GM04503 (cell line): ENCODE measurements at places on chromosomes 2 and 18.

- DNase-seq: no peak
Measured at GRCh38 chr2:208228476-208228875, 26.4 kb downstream of the IDH1 start.

- DNase-seq: no peak
Measured at GRCh38 chr2:212536817-212537725, 1.5 kb downstream of the ERBB4 start.

GRCh38 chr2:202780514-202781021, 91.0 kb downstream of the ICA1L start:
- DNase-seq: no peak

DNA sequence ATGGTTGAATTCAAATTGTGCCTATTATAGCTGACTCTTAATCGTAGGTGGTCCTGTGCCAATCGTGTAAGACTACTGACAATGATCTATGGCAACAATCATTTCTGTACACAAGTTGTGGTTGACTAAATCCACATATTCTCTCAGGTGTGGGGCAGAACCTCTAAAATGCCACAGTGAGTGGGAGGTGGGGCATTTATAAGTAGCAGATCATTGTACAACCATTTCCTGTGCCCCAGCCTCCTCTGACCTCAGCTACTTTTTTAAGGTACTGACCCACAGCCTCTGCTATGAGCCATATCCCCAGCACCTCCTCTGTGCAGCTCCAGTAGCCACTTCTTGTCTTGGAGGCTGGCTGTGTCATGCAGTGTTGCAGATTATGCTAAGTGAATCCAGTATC, 48.6 kb upstream of the RAPH1 start:
- no peak for DNase-seq

DNA sequence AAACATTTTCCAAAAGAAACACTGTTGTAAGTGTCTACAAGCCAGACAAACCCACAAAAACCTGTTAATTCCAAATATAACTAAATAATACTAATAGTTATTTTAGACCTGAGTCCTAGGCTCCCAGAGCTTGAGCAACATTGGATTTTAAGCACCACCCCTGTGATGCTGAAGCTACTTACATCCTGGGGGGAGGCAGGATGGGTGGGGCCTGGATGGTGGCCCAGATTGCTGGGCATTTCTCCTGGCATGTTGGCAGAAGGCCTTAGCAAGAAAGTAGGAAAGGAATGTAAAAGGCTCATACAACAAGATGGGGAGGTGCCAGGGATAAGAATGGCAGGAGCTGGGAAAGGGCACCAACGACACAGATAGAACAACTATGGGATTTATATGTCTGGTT, 50.7 kb upstream of the OTX1 start:
- DNase-seq: peak; percentile 26

- no peak for DNase-seq
Measured at GRCh38 chr2:44131177-44131576, 37.5 kb upstream of the PPM1B start.

DNA sequence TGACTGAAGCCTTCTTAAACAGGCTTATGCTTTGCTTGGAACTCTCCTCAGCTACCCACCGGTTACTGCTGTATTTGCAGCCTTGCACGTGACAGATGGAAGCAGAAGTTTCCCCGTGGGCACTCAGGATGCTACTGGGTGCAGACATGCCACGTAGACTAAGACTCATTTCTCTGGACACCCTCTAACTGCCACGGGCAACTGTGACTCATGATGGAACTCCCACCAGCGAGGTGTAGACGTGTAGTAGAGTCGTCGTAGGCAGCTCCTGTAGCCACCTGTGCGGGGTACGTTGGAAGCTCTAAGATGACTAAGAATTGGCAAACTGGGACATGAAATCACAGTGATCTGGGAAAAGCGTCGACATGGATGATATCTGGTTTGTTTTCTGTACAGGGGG, 27.5 kb downstream of the TSHZ1 start:
- no peak for DNase-seq

- DNase-seq: no peak
Measured at GRCh38 chr2:49110571-49110970, 43.7 kb downstream of the FSHR start.

DNA sequence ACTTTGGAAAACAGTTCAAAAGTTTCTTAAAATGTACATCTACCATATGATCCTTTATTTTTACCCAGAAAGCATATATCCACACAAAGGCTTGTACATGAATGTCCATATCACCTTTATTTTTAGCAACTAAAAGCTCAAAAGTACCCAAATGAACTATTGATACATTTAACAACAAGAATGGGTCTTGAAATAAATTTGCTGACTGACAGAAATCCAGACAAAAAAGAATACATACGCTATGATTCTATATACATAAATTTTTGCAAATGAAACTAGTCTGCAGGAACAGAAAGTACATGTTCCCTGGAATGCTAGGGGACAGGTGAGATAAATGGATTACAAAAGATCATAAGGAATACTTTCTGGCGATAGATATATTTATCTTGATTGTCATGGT, 96.3 kb upstream of the KYNU start:
- DNase-seq: no peak

DNA sequence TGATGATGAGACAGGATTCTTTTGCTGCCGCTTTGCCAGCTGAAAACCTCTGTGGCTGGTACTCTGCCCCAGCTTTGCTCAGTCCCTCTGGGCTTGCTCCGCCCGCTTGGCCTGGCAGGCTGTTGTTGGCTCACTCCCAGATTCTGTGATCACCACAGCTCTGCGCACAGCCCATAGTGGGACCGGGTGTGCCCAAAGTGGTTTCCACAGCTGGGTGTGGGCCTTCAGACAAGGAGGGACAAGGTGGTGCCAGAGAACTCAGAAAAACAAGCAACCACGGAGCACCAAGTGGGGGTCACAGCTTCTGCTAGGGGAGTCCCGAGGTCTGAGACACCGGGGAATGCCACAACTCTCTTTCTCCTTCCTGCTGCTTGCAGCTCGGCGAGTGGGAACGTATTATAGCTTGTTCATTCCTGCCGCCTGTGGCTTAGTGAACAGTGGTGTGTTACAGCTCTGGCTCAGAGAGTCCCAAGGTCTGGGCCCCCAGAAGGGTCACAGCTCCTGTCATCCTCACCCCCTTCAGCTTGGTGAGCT, 9.2 kb upstream of the KYNU start:
- DNase-seq: no peak

DNA sequence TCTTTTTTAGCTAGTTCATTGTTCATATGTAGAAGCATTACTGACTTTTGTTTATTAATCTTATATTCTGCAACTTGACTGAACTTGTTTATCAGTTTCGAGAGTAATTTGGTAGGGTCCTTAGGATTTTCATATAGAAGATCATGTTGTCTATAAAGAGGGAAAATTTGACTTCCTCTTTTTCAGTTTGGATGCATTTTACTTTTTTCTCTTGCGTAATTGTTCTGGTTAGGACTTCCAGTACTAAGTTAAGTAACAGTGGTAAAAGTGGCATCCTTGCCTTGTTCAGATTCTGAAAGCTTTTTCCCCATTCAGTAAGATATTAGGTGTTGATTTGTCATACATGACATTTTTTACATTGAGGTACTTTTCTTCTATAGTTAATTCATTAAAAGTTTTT, 726.0 kb downstream of the KCNJ3 start:
- no peak for DNase-seq

GRCh38 chr18:395456-396250, 104.8 kb downstream of the COLEC12 start:
- DNase-seq: peak; percentile 80

GRCh38 chr2:120577721-120578295, 157.9 kb upstream of the GLI2 start:
- DNase-seq: no peak

DNA sequence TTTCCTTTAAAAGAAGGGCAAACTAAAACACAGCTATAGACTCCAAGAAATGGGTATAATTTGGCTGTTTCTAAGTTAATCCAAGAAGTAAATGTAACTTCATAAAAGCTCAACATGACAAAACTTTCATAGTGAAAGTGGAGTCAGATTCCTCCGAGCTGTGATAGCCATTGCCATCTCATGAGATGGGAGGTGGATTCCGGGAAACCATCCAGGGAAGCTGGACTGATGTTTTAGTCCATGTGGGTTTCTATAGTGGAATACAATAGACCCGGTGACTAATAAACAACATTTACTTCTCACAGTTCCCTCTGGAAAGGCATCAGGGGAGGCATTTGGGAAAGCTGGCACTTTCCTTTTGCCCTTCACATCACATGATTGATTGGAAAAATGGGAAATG, 10.0 kb upstream of the LAPTM4A start:
- DNase-seq: peak; percentile 75

- no peak for DNase-seq
Measured at GRCh38 chr2:148967578-148967977, 70.9 kb upstream of the LYPD6B start.

DNA sequence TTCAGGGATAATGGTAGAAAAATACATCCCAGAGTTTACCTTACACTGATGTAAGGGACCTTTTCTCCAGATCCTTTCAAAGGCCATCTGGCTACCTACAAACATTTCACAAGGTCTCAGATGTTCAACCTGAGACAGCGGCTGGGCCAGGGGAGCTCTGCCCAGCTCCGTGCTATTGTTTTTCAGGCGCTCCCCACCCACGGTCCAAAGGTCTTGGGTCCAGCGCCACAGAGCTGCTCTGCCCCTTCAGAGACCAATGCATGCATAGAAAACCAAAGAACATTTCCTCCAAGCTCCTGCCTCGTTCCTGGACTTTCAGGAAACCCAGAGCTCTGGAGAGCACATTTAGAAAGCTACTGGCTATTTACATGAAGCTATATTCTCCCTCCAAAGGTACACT, 40.3 kb downstream of the COPS8 start:
- no peak for DNase-seq

- DNase-seq: no peak
Measured at GRCh38 chr18:78396077-78396476, 583.5 kb upstream of the SALL3 start.

- DNase-seq: no peak
Measured at GRCh38 chr2:148877403-148877740, 2.3 kb downstream of the KIF5C start.

DNA sequence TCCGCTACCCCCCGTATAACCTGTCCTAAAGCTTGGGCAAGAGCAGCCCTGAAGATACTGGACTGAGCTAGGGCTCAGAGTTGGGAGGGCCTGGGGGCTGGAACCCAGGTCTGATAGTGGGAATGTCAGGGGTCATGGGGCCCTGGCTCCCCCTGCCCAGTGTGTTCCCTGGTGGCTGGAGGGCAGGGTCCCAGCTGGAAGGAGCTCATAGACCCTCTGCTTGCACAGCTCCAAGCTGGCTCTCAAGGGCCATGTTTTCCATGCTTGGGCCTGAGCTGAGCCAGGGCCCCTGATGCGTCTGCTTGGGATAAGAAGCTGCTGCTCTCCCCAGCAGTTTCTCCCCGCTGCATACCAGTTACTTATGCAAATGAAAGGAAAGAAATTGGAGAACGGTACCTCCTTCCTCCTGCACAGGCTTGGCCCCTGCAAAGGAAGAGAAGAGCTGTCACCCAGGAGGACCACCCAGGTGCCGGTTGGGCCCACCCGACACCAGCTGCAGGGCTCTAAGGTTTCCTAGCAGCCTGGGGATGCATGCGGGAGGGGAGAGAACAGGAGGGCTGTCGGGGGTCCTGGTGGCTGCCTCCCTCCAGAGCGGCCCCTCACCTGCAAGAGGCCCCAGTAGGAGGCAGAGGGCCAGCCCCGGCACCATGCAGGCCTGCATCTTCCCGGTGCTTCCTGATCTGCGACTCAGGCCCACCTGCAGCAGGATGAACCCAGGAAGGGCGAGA, 628 bp downstream of the OTOS start:
- DNase-seq: no peak

GRCh38 chr2:219572237-219573001, at the start of gene INHA:
Gene INHA (plus strand): TSS chr2:219572310. CDS start chr2:219572375, 65 bp downstream.
- no peak for DNase-seq

DNA sequence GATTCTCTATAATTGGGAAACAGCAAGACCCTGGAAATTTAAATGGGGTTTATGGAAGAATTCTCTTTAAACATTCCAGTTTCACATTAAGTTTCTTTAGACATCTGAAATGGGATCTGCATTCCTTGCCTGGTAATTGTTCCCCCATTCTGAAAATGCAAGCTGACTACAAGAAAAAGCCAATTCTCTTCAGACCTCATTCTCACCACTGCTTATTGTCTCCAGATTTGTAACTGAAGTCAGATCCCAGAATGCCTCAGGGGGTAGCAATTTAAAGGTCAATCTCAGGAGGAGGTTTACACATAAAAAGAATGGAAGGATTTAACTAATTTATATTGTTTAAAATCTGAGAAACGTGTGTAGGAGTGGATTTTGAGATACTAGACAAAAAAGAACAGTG, 41.2 kb downstream of the COL3A1 start:
- DNase-seq: no peak

DNA sequence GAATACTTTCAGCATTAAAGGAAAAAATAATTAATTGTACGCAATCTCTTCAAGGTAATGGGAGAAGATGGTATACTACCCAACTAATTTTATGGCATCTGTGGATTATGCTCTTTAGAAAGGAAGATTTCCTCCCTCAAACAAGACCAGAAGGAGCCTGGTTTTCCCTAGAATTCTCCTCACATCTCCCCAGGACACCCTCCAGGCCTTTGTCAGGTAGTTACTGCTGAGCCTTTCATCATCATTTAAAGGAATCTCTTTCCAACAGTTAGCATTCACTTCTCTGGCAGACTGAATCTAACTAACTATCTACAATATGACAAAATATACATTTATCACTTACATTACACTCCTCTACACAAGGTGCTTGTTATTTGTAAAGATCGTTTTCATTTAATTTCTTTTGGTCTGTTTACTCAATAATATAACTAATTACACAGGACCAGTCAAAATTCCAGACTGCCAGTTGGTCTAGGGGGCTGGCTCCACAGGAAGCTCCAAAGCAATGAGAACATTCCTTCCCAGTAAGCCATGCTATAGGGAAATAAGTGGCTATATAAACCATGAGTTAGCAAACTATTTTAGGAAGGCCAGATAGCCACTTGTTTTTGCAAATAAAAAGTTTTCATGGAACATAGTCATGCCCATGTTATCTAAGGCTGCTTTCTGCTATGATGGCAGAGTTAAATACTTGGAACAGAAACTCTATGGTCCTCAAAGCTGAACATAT, 19.1 kb downstream of the ZNF24 start:
- DNase-seq: no peak

GRCh38 chr2:85415980-85416650, 2.4 kb upstream of the SH2D6 start:
- DNase-seq: no peak

- DNase-seq: no peak
Measured at GRCh38 chr2:96264086-96264485, 1.7 kb downstream of the TMEM127 start.

- DNase-seq: peak; percentile 71
Measured at GRCh38 chr2:102166189-102166845, 20.5 kb upstream of the IL1RL2 start.

- DNase-seq: no peak
Measured at GRCh38 chr2:217940261-217941220, 62.3 kb downstream of the TNS1 start.

- DNase-seq: no peak
Measured at GRCh38 chr18:12092398-12093229, 1.0 kb upstream of the ANKRD62 start.

- DNase-seq: no peak
Measured at GRCh38 chr2:59083075-59083828, 842.1 kb upstream of the FANCL start.
